ENCODE measurements at places on chromosomes 12 and 14.

- no peak for DNase-seq
These were observed 2.4 kb downstream of the KIF5A start for GRCh38 chr12:57552306-57552651.

DNA sequence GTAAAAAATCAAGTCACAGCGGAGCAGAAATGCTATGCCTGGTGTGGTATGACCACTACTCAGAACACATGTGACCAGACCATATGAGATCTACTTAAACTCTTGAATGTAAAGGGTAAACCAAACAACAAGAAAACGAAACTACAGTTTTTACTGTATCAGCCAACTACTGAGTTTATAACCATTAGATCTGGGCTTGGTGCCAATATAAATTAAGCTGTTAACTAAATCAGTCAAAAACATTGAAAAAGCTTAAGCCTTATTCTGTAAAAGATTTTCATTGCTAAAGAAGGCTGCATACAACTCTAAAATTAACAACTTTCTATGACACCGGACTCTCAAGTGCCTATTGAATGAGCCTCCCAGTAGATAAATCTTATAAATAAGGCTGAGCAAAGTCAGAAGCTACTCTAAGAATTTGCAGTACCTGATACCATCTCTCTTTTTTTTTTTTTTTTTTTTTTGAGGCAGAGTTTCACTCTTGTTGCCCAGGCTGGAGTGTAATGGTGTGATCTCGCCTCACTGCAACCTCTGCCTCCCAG is 35.4 kb downstream of the SPTLC2 start:
- DNase-seq = peak; percentile 69

- DNase-seq = no peak
These were observed 8.5 kb downstream of the ZFYVE21 start for GRCh38 chr14:103724116-103724515.

GRCh38 chr12:64252681-64253080 is 30.6 kb upstream of the KICS2 start:
- no peak for DNase-seq

DNA sequence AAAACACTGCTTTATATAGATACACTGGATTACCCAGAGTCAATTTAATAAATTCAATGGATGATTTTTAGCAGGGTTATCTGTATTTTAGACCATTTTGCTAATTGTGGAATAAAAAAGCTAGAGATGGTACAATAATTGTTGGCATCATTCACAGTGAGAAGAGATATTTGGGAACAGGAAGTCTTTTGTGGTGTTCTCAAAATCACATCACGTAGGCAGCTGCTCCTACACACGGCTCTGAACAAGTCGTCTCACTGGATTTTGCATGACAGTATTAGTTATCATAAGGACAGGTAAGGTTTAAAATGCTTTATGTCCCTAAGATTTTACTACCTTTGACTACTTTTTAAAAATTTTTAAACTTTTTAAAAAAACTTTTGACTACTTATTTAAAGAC is 52.0 kb downstream of the PAPLN start:
- DNase-seq = no peak

DNA sequence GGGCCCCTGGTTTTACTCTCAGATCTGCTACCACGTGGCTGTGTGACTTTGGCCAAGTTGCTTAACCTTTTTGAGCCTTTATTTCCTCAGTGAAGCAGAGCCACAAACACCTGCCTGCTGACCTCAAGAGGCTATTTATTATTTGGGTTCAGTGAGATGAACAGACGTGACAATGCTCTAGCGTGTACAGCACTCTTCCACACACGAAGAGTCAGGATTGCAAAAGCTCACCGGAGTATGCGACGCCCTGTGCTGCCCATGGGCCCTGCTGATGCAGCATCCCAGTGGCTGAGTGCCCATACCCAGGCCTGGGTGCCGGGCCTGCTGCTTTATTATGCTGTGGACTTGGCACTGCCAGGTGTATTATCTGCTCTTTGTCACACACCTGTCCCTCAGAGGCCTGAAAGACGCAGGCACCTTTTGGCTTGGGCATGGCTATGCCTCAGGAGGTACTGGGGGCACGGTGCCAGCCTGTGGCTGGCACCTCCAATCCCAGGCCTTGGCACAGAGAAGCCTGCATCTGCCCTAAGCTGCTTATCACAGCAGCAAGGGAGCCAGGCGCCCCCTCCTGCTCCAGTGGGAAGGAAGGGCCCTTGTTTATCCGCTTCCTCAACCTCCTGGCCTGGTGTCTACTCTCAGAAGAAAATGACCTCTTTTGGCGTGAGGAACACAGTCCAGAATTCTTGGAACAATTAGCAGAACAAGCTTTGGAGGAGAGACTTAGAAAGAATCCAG is 22.3 kb upstream of the TC2N start:
- DNase-seq = no peak

- DNase-seq = no peak
These were observed 163.5 kb downstream of the CCER1 start for GRCh38 chr12:90791445-90791844.

- no peak for DNase-seq
These were observed 79.4 kb upstream of the OTX2 start for GRCh38 chr14:56889705-56890104.

- DNase-seq = peak; percentile 42
These were observed 9.2 kb upstream of the ABCD2 start for GRCh38 chr12:39628836-39629235.

DNA sequence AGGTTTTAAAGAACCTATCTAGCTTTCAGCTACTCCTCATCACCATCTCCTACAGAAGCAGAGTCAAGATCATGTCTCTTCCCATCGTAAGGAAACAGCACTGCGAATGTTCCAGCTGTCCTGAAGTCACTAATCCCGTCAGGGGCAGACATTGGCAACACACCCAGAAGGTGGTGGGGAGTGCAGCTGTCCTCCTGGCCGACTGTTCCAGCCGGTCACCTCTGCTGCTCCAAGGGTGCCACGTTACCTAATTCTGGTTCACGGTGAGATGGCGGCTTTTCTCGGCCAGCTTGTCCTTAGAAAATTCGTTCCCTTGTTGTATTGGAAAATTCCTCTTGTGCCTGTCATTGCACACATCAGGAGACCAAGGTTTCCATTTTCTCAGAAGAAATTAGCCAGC is 196.2 kb downstream of the ZFP36L1 start:
- DNase-seq = no peak

- DNase-seq = no peak
These were observed 2.9 kb downstream of the FGFR1OP2 start for GRCh38 chr12:26941215-26941594.

- peak; percentile 17 for DNase-seq
These were observed 1.5 kb upstream of the GALNT6 start for GRCh38 chr12:51392556-51393237.

DNA sequence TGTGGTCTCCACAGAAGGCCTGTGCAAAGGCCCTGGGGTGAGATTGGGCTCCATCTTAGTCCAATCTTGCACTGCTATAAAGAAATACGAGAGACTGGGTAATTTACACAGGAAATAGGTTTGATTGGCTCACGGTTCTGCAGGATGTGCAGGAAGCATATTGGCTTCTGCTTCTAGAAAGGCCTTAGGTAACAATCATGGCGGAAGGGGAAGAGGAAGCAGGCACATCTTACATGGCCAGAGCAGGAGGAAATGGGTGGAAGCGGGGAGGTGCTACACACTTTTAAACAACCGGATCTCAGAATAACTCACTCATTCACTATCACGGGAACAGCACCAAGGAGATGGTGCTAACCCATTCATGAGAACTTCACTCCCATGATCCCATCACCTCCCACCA is 55.4 kb downstream of the FAR2 start:
- no peak for DNase-seq

DNA sequence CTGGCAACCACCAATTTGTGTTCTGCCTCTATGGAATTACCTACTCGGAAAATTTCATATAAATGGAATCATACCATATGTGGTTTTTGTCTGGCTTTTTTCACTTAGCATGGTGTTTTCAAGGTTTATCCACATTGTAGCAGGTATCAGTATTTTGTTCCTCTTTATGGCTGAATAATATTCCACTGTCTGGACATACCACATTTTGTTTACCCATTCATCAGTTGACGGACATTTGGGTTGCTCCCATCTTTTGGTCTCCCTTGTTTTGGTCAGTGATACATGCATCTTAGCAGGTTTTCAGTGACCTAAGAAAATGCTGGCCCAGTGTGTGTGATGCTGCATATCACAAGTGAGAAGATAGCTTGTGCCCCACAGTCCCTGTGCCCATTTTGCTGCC is 21.2 kb downstream of the CALM1 start:
- no peak for DNase-seq

DNA sequence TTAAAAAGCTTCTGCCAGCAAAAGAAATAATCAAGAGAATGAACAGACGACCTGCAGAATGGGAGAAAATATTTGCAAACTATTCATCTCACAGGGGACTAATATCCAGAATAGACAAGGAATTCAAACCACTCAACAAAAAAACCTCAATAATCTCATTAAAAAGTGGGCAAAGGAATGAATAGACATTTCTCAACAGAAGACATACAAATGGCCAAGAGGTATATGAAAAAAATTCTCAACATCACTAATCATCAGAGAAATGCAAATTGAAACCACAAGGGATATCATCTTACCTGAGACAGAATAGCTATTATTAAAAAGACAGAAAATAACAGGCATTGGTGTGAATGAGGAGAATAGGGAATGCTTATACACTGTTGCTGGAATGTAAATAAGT is 270.0 kb downstream of the DACT1 start:
- no peak for DNase-seq

DNA sequence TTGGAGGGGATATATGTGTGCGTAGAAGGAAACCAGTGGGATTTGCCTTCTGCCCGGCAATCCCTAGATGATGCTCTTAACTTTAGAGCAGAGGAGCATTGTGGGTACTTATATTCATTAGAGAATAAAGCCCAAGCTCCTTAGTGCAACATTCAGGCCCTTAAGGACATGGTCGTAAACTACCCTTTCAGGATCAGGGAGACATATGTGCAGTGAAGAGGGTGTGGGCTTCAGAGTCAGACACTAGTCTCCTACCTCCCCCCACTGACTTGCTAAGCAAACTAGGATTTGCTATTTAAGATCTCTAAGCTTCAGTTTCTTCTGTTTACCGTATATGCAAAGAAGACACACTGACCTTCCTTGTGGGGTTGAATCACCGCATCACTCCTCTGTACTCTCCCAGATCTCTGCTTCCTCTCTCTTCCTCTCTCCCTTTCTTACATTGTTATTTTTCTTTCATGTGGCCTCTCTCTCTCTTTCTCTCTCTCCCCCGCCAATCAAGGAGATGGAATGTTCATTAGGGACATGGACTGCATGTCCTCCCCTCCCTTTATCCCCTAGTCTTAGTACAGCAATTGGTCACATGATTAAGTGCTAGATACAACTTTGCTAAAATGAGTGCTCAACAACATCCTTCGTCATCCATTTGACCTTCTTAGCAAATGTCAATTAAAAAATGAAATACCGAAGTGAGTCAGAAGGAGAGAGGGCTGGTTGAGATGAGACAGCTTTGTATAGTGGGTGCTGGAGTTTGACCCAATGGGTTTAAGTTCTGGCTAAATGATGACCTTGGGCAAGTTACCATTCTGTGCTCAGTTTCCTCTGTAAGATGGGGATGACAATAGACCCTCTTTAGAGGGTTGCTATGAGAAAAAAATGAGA is 91.7 kb downstream of the TMX1 start:
- DNase-seq = no peak

DNA sequence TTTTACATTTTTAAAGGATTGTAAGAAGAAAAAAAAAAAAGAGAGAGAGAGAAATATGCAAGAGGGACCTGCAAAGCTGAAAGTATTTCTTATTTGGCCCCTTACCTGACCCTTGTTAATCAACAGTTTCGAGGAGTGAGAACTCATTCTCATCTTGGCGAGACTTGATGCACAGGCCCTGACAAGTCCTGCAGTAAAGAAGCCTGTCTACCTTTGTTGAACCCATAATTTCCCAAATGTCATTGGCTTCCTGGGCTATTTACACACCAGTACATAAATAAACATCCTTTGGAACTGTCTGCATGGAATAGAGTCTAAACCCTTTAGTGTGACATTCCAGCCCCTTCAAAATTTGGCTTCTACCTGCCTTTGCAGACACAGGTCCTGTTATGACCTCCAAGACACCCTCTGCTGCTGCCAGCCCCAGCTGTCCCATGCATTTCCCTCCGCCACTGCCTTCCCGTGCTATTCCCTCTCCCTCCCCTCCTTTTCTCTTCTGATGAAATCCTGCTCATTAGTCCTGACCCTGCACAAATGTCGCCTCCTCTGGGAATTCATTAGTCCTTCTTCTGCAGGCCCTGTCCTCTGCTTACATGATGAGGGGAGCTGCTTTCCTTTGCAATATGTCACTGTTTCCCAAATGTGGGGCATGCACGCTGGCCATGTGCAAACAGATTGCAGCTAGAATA is 35.1 kb downstream of the MYL2 start:
- DNase-seq = no peak

- peak; percentile 65 for DNase-seq
These were observed at the start of gene CKAP4 for GRCh38 chr12:106247674-106248311. TSS of gene CKAP4 (minus strand) at chr12:106248020. CDS start at chr12:106247851, 169 bp downstream.
